Cardiac muscle cell (in vitro differentiated cells and primary cell): ENCODE measurements at places on chromosomes 12 and 14. TPM values are rescaled to one million over a fixed set of nuclear protein-coding genes. Genes with fewer than 3 reads are reported as not detected.

The IL31 gene
- not detected in 2 replicates for total RNA-seq

DNA sequence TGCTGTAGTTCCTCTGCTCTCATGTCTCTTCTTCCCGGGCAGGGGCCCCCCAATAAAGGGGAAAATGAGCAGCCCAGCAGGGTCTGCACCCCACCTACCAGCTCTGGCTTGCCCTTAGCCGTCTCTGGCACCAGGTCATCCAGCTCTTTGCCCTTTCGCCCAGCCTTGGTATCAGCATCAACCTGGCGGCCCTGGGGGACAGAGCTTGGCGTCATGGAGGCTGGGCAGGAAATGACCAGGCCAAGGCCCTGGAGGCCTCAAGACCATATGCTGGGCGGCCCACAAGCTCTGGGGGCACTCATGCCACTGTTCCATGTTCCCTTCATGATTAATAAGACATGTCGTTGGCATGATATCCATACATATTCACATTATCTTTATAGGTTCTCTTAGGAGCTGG is 14.7 kb downstream of the MYL6 start:
- DNase-seq = no peak

- peak; percentile 75 for DNase-seq
Measured at GRCh38 chr12:106682594-106683234, 91.8 kb upstream of the RIC8B start.

- DNase-seq = peak; percentile 36
Measured at GRCh38 chr12:42587601-42588523, 1.7 kb downstream of the PRICKLE1 start.

The LTB4R2 gene
- total RNA-seq = 7.6 and 15.1 TPM in 2 replicates

The ARG2 gene
- total RNA-seq = 11.0 and 16.0 TPM in 2 replicates

GRCh38 chr12:6692888-6693287 is 3.7 kb upstream of the ZNF384 start:
- DNase-seq = no peak

- peak; percentile 66 for DNase-seq
Measured at GRCh38 chr14:84482256-84483071, 1047.5 kb upstream of the FLRT2 start.
